Left ventricle myocardium superior (tissue), 1 donor: ENCODE measurements at places on chromosomes 2 and 18. TPM values are rescaled to one million over a fixed set of nuclear protein-coding genes. Genes with fewer than 3 reads are reported as not detected.
A peak's percentile ranks its signal among the peaks of the same experiment; 100 is the strongest.

Gene DHRS9
- total RNA-seq = 0.74 TPM

Gene RETREG2
- 41.1 TPM for total RNA-seq

Gene ORC4
- 49.2 TPM for total RNA-seq

Gene CRYGB
- not detected for total RNA-seq

Gene DLGAP1
- total RNA-seq = not detected

Gene SGPP2
- 30.6 TPM for total RNA-seq

Gene DSG4
- total RNA-seq = not detected

DNA sequence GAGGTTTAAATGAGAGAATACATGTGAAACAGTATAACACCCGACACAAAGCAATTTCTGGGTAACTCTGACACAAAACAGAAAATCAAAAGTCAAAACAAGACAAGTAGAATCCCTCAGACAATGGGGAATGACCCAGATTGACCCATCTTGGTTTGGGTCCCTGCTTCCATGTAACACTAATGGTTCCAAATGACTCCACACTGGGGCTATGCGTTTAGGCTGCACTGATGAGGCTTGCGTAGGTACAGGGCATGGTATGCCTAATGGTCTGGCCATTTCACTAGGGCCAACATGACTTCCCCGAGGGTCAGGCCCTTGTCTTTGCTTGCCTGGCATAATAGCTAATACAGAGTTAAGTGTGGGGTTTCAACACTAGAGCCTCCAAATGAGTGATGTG lies 27.2 kb upstream of the NFE2L2 start:
- no peak for DNase-seq

DNA sequence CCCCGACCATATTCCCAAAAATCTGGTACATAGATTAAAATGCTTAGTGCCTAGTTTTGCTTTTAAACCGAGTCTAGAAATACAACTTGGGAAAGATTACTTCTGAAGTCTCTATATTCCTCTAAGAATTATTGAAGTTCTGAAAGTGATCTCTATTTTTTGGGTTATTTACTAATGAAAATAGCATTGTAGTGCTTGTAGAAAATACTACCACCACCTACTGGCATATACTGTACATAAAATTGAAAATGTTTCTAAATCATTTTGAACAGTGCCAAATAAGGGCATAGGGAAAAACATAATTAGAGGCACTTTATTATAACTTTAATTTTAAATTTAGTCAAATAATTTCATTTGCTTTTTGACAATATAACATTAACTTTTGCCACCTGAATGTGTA lies 1399.6 kb upstream of the ZEB2 start:
- no peak for DNase-seq

- DNase-seq = no peak
Measured at GRCh38 chr2:98749066-98749450, 18.1 kb upstream of the MGAT4A start.

- DNase-seq = no peak
Measured at GRCh38 chr18:32095192-32095899, 3.7 kb downstream of the RNF138 start.

GRCh38 chr2:220151341-220151740 lies 523.9 kb downstream of the SLC4A3 start:
- no peak for DNase-seq

- DNase-seq = peak; percentile 40
Measured at GRCh38 chr2:9207641-9208311, 1.2 kb downstream of the ASAP2 start.

GRCh38 chr2:49404108-49404507 lies 249.8 kb upstream of the FSHR start:
- no peak for DNase-seq

- no peak for DNase-seq
Measured at GRCh38 chr2:201084863-201085262, 13.1 kb downstream of the NDUFB3 start.

DNA sequence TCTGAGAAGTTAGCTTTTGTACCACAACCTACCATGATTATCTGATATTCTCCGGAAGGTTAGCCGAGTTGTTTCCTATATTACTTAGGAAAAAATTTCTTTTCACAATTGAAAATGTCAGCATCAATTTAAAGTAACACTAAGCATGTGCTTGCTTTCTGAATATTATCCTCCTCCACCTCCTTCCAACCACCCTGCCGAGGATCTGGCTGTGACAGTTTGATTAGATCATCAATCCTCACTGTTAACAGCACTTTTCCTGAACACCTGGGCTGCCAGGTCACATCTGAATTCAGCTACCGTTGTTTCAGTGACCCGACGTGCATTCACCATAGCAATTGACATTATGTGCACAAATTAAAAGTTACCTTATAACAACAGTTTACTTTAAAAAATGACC lies 207.0 kb downstream of the ZNF407 start:
- DNase-seq = no peak

DNA sequence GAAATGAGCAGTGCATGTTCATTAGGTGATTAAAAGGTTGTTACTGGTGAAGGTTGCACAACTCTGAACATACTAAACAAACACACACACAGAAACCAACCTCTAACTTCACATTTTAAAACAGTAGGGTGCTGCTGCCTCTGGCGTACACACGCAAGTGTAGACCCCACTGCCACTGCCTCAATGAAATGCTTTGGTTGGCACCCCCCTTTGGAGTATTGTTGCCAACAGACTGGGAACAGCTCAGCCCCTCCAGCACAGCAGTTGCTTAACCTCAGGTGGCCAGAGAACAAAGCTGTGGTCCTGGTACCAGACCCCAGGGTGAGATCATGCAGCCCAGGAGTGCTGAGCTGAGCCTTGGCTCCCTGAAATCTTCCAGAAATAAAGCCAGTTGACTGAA lies 138.6 kb downstream of the TMEM18 start:
- DNase-seq = no peak

DNA sequence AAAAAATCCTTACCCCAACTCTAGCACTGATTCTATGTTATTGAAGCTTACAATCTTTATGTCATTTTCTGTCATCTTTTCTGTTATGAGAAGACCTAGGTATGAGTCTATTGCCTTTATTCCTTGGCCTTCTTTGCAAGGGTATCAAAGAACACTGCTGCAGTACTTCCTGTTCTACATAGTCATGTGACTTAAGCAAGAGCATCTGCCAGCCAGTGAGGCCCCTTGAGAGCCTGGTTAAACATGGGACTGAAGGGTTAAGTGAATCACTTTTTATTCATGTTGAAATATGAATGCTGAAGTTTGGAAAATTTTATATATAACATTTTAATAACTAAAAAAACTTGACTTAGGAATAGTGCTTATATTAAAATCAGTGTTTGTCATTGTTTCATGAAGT lies 844 bp upstream of the CPS1 start:
- DNase-seq = no peak

GRCh38 chr2:172096626-172097547 lies 5.8 kb downstream of the DLX2 start:
- DNase-seq = no peak

GRCh38 chr18:49988733-49989132 lies 175.4 kb upstream of the ACAA2 start:
- no peak for DNase-seq

DNA sequence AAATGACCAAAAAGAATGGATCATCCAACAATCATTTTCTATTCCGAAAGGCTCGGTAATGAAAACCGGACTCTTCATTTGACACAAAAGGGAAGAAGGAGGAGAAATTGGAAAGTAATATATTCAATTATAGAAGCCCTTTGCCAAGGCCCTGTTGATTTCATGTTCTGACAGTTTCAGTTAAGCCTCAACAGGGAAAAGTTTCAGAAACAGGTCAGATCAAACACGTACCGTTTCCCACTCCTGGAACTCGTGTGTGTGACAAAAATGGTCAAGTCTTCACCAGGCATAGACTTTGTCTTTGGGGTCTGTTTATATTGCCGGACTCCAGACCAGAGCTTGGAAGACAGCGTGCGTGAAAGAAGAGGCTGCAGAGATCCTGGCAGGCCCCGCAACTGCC lies 101.3 kb upstream of the BCL2L11 start:
- DNase-seq = no peak

DNA sequence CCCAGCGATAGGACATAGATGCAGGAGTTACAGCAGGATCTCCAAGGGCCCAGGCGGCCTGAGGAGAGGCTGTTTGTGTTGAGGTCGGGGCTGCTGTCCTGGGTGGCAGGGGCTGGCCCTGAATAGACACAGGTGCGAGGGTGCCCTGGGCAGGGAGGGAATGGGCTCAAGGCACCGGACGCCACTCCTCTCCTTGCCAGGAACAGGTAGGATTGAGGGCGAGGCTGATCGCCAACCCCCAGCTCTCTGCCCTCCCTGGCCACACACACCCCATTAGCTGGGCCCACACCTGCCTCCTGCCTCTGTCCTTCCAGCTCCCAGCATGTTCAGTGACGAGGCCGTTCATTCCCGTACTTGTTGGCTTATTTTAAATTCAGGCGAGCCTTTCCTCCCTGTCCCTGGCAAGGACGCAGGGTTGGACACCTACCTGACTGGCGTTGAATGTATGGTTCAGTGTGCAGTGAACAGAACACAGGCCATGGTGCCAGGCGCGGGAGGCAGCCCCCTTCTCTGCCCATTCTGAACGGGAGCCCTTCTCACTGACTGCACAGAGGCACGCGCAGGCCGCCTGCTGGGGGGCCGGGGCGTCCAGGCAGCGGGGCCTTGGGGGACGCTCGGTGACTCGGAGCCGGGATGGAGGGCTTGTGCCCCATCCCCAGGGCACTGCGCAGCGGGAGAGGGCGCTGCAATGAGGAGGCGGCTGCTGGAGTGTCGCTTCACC lies 41.3 kb upstream of the SNED1 start:
- no peak for DNase-seq

DNA sequence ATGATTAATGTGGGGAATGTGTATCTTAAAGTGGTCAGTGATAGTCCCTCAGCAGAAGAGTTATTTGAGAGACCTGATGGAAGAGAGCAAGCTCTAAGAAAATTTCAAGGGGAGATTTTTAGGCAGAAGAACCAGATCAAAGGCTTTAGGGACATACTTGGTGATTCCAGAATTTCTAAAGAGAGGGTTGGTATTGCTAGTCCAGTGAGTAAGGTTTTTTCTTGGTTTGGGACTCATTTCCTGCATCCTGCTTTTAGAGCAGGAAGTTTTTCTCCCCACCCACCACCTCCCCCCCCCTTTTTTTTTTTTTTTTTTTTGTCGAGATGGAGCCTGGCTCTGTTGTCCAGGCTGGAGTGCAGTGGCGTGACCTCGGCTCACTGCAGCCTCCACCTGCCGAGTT lies 42.7 kb upstream of the DYSF start:
- no peak for DNase-seq

- DNase-seq = no peak
Measured at GRCh38 chr2:190804182-190804795, 76.3 kb upstream of the GLS start.

DNA sequence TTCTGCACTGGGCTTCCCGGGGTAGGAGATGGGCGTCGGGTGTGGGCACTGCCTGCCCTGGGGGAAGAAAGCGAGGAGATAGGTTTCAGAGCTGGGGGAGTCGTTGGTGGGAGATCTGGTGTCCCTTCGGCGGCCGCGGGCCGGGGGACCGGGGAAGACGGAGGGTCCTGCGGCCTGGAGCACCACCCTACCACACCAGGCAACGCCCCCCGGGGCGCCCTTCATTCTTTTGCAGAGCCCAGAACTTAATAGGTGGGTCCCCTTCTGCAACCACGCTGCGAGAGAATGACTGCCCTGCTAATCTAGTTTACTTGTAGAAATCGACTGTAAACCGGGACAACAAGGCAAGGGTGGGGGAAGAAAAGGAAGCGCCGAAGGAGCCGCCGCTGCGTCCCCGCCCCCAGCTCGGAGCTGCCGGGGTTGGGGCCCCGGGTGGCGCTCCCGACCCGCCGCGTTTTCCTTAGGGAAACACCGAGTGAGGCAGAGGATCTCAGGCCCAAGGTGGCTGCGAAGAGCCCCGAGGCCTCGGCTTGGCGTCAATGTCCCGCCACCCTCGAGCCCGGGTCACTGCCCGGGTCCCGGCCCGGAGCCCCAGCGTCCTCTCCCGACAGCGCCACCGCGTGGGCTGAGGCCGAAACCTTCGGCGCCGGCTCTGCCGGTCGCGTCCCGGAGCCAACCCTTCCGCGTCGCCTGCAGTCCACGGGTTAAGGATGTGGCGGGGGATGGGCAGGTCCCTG lies 5.4 kb upstream of the SATB2 start:
- DNase-seq = peak; percentile 79

DNA sequence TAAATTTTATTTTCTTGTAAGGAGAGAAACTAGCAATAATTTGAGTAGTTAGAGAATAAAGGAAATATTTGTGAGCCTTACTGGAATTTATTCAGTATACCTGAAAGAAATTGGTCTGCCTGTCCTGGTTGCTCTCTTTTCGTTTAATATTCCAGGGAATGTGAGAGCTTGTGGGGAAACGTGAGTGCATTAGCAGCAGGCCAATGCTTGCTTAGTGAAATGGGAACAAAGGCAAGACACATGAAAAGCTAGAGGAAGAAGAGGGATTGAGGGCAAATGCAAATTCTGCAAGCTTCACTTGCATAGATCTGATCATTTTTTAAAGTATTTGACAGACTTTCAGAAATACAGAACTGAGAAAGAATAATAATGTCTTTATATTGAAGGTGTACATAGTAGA lies 111.0 kb downstream of the ERBB4 start:
- DNase-seq = no peak

DNA sequence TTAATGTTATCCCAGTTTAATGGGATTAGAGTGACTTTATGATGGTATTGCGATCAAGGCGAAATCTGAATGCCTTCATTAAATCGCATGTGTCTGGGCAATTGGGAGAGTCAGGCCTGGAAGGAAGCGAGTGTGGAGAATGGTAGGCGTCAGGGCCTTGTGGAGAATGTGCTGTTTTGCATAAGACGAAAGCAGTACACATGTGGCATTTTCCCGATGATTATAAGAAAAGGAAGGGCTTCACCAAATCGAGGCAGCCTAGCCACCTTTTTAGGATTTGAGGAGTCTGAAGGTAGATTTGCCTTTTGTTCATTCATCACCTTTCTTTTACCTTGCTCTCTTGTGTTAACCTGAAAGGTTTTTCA lies 1.0 kb downstream of the ZNF532 start:
- DNase-seq = no peak

GRCh38 chr18:73691118-73691517 lies 456.5 kb downstream of the FBXO15 start:
- DNase-seq = no peak

GRCh38 chr2:1309507-1309906 lies 103.8 kb upstream of the TPO start:
- no peak for DNase-seq

DNA sequence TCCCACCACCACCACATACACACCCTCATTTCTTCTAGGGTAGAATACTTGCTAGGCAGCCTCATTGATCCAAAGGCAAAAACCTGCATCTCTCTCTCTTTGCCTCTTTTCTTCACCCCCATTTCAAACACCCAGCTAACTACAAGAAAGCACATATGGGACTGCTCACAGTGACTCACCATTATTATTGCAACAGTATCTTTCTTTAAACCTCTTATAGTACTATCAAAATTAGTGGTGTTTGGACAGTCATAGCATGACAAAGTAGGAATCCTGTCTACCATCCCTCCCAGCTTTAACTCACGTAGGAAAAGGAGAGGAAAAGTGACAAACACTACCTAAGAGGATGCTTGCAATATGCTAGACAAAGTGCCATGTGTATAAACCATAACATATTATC lies 422.5 kb upstream of the CRIM1 start:
- DNase-seq = no peak
